ENCODE measurements at places on chromosomes 6 and 20.
A peak's percentile ranks its signal among the peaks of the same experiment; 100 is the strongest.

- H3K4me1 ChIP-seq, result no peaks in the 10 kb centered on the region
- peaks cover 28% of the 10 kb centered on the region for H3K36me3 ChIP-seq
- no peak overlapping the region for H3K27ac ChIP-seq
- DNase-seq, result no peak
Measured at GRCh38 chr6:105301756-105302616, 100.9 kb downstream of the PREP start.

- H3K27ac ChIP-seq, result no peak overlapping the region
- H3K4me1 ChIP-seq, result no peaks in the 10 kb centered on the region
- no peak for DNase-seq
- no peak overlapping the region for H3K4me3 ChIP-seq
- H3K27me3 ChIP-seq, result no peaks in the 10 kb centered on the region
Measured at GRCh38 chr6:116963972-116964371, 86.9 kb downstream of the RFX6 start.

DNA sequence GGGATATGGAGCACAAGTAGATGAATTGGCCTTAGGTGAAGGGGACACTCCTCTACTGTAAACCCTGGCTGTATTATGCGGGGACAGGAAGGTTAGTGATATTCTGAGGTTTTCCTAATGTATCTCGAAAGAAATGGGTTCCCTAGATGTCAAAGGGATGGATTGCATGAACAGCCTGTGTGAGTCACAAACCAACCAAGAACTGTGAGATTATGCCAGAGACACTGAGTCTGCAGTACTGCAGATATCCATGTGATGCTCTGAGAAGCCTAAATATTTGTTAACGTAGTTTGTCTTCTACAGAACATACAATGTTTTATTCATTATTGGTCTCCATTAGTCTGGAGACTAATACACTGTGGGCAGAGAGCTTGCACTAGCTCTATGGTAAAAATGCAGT is 182.2 kb downstream of the AKAP7 start:
- no peak for DNase-seq
- H3K4me3 ChIP-seq, result no peak overlapping the region
- H3K27me3 ChIP-seq, result no peaks in the 10 kb centered on the region
- H3K4me1 ChIP-seq, result no peaks in the 10 kb centered on the region

DNA sequence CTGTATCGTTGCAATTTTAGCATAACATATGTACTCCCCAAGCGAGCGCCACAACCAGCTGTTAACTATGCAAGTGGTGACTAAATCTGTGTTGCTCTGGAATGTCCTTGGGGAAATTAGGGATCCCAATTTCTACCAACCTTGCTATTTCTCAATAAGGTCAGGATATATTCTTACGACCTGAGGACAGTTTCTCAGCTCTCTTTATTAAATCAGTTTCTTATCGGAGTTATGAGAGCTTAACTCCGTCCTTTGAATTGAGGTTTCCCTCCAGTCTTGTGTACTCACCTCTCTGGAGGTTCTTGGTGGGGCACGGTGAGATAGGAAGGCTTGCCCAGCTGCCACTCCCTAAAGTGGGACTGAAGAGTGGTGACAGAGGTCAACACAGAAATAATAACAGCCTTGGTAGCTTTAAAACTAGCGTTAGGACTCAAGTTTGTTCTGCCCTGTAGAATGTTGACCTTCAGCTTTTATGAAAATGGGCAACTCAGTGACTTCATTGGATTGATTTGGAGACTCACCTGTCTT is 694 bp downstream of the MRPS18B start:
- no peaks in the 10 kb centered on the region for H3K27me3 ChIP-seq
- H3K36me3 ChIP-seq, result peaks cover 42% of the 10 kb centered on the region
- H3K4me1 ChIP-seq, result peaks cover 29% of the 10 kb centered on the region

GRCh38 chr6:57469072-57469471 is 151.6 kb downstream of the PRIM2 start:
- H3K4me3 ChIP-seq, result no peak overlapping the region
- H3K27ac ChIP-seq, result no peak overlapping the region
- H3K4me1 ChIP-seq, result no peaks in the 10 kb centered on the region
- H3K27me3 ChIP-seq, result no peaks in the 10 kb centered on the region

DNA sequence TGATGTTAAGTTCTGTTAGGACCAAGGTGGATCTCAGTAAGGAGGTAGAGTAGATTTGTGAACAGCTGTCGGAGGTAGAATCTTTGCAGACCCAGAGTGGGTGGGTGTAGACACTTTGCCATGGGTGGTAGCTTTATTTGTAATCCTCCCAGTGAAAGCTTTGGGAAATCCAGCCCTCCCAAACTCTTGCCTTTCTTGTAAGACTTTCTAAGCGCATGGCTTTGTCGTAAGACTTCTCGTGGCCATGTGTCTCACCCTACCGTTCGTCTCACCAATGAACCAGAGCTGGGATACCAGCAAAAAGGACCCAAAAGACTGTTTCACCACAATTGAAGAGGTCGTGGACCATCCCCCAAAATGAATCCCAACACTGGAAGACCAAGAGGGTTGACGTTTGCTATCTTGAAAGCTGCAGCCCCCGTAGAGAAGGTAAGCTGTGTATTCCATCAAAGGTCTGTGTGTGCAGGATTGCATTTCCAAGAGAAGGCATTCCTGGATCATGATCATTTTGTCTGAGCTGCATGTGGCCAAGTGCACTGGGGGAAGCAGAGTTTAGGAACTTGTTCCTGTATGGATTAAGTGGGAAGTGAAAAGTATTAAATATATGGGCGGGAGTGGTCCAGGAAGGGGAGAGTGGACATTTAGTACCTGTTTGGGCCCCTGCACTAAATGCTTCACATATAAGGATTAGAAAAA is 5.8 kb upstream of the TMEM14A start:
- H3K27me3 ChIP-seq, result no peaks in the 10 kb centered on the region
- peak overlapping the region; percentile 70 for H3K4me3 ChIP-seq
- DNase-seq, result no peak
- no peaks in the 10 kb centered on the region for H3K36me3 ChIP-seq
- peaks cover 3% of the 10 kb centered on the region for H3K4me1 ChIP-seq

- H3K36me3 ChIP-seq, result no peaks in the 10 kb centered on the region
- no peak for DNase-seq
Measured at GRCh38 chr6:99821164-99821563, 172.9 kb downstream of the MCHR2 start.

DNA sequence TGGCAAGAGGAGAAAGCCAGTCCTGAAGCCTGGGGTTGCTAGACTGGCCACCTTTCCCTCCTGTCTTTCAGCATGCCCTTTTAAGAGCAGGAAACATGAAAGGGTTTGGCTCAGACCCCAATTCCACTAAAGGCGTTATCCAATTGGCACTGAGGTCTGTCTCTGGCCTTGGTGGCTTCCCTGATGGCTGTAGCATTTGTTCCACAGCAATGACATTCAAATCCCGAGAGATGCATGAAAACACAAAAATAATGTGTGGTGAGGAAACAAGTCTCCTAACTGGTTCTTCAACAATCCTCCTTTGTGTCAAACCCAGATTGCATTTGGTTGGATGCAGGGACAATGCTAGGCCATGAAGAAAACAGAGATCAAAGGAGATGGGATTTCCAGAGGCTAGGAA is 56.5 kb upstream of the ADTRP start:
- H3K27ac ChIP-seq, result no peak overlapping the region
- H3K27me3 ChIP-seq, result no peaks in the 10 kb centered on the region
- no peak for DNase-seq

GRCh38 chr6:3575166-3575565 is 118.3 kb upstream of the SLC22A23 start:
- H3K27me3 ChIP-seq, result no peaks in the 10 kb centered on the region
- H3K27ac ChIP-seq, result no peak overlapping the region
- no peaks in the 10 kb centered on the region for H3K4me1 ChIP-seq

- H3K4me3 ChIP-seq, result no peak overlapping the region
- no peak overlapping the region for H3K27ac ChIP-seq
- no peaks in the 10 kb centered on the region for H3K36me3 ChIP-seq
- DNase-seq, result no peak
Measured at GRCh38 chr6:85068221-85068620, 303.8 kb upstream of the TBX18 start.

DNA sequence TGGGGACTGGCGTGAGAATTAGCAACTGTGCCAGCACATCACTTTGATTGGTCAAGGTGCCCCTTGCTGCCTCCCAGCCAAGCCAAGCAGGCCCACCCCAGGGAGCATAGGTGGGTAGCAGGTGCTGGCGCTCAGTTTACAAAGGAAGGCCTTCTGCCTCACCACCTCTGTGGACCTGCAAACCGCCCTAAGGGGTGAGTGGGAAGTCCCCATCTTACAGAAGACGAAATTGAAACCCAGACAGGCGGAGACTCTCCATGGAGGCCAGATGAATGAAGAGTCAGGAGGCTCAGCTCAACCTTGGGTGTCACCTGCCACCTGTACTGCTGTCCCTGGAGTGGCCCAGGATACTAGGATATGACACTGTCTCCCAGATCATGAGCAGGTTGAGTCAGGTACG is 21.5 kb upstream of the MAS1L start:
- no peak overlapping the region for H3K27ac ChIP-seq
- no peak overlapping the region for H3K4me3 ChIP-seq
- H3K4me1 ChIP-seq, result no peaks in the 10 kb centered on the region
